ENCODE measurements at places on chromosomes 2 and 18. TPM values are rescaled to one million over a fixed set of nuclear protein-coding genes. Genes with fewer than 3 reads are reported as not detected.
A peak's percentile ranks its signal among the peaks of the same experiment; 100 is the strongest.

NEU2 gene
- total RNA-seq: not detected

CHRND gene
- total RNA-seq: not detected

- DNase-seq: no peak
Observed at GRCh38 chr2:3325458-3326181, 52.0 kb downstream of the EIPR1 start.

HOXD9 gene
- total RNA-seq: not detected

- DNase-seq: no peak
Observed at GRCh38 chr18:74914648-74915047, 294.3 kb downstream of the PTGR3 start.

DNA sequence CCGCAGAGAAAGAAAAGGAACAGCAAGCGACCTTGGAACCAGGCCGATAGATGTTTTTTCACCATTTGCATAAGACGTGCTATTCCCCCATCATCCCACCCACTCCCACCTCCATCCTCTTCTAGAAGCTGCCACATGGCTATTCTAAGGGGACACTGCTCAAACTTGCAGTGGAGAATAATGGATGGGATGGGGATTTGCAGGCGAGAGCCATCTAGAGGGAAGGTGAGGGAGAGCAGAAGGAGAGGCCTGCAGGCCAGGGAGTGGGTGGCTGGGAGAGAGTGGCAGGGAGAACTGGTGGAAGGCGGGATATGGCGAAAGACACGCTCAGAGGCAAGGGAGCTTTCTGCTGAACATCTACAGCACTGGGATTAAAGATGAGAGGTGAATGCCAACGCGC, 84.9 kb downstream of the MAPK4 start:
- no peak for DNase-seq

- no peak for DNase-seq
Observed at GRCh38 chr2:205524656-205525055, 157.6 kb upstream of the NRP2 start.

ZSWIM2 gene
- not detected for total RNA-seq

DNA sequence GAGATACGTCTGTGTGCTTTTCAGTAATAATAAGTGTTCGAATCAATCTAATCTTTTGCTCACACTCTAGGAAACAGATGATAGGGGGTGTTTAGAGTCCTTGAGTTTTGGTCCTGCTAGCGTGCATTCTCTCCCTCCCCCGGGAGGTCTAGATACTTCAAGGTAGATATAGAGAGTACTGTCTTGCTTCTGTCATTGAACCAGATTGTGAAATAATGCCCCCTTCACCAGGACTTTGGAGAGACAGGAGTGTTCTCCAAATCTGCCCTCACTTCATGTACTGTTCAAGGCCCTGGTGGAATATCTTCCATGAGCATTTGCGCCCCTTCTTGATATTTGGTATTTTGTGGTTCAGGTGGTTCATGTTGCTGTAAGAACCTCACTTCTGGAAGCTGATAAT, 59.4 kb upstream of the MGAT5 start:
- no peak for DNase-seq

GRCh38 chr18:31626409-31626808, 34.7 kb downstream of the TTR start:
- peak; percentile 55 for DNase-seq

TMEM163 gene
- 0.10 TPM for total RNA-seq

DNA sequence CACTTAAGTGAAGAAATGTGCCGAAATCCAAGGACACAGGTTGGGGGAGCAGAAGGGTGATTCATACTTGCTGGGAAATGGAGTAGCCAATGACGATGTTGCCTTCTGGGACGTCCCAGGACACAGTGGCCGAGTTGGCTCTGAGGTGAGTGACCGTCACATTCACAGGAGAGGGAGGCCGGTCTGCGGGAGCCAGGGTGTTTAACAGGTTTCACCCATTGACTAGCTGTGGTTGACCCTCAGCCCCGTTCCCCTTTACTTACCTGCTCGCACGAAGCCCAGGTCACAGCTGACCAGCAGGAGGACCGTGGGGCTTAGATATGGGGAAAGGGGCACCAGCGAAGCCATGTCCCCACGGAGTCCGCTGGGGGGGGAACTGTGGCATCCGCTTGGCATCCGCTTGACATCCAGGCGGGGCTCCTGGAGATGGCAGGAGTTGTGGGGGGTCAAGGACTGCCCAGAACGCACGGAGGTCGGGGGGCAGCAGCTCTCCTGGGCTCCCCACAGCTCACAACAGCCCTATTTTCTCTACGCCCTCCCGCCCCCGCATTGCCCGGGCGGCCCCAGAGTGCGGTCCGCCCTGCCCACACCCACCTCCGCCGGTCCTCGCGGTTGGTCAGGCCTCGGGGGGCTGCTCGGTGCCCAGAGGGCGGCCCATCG, 586 bp downstream of the FNDC4 start:
- peak; percentile 91 for DNase-seq

KIF5C gene
- total RNA-seq: 0.33 TPM

DNA sequence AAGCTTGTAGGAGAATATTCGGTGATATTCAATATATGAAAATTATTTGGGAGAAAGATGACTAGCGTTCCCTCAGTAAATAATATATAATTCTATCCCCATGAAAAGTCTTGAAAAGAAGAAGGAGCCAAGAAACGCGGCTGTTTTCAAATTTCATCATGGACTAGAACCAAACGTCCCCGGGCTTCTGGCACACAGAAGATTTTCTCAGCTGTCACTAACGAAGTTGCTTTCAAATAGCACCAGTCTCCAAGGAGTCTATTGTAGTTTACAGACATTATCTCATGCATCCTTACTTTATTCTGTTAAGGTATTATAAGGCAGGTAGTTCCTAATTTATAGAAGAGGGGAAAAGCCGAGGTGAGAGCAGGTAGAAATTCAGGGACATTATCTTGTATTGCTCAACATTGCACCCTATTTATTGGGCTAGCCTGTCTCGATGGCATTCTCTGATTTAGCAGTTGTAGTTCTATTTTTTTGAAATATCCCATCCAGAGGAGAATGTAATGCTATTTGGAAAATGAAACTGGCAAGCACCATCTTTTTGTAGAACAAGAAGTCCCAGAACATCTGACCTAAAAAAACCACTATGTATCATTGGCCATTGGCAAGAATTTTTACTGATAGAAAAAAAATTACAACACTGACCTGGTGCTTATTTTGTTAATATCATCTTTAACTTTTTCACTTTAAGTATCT, 198.1 kb upstream of the RASGRP3 start:
- DNase-seq: no peak

GRCh38 chr2:240932001-240932723, 26.0 kb downstream of the CROCC2 start:
- no peak for DNase-seq

- no peak for DNase-seq
Observed at GRCh38 chr2:233129351-233129978, 69.3 kb downstream of the INPP5D start.

DNAH6 gene
- total RNA-seq: 1.9 TPM

All from left lobe of liver (tissue), 2 donors.